ENCODE measurements at places on chromosomes 7 and 10.

GRCh38 chr10:11180228-11180627, 162.6 kb downstream of the CELF2 start:
- DNase-seq: peak; percentile 40

GRCh38 chr10:106450966-106451365, 713.5 kb downstream of the SORCS1 start:
- DNase-seq: no peak

DNA sequence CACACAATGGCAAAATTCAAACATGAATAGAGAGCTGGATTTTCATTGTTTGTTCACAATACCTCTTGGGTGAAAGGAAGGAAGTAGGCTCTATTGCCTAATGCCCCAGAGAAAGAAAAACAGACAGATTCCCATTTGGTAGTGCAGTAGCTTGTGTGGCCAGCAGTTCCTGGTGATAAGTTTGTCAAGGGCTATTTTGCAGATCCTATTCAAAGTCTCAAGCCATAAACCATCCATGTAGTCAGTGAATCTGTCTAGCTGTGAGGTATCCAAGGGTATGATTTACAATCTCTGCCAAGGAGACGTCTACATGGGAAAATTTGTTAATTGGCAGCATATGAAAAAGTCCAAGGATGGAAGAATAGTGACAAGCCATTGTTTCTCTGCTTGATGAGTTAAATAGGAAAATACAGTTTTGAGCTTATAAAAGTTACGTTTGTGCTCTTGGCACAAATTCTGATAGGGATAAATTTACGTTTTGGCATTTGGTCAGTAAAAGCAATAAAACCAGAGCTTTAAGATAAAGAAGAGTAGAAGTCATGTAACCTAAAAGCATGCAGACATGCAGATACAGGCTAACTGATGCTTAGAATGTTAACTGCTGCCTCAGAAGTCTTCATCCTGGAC, 269.1 kb downstream of the GATA3 start:
- DNase-seq: no peak

DNA sequence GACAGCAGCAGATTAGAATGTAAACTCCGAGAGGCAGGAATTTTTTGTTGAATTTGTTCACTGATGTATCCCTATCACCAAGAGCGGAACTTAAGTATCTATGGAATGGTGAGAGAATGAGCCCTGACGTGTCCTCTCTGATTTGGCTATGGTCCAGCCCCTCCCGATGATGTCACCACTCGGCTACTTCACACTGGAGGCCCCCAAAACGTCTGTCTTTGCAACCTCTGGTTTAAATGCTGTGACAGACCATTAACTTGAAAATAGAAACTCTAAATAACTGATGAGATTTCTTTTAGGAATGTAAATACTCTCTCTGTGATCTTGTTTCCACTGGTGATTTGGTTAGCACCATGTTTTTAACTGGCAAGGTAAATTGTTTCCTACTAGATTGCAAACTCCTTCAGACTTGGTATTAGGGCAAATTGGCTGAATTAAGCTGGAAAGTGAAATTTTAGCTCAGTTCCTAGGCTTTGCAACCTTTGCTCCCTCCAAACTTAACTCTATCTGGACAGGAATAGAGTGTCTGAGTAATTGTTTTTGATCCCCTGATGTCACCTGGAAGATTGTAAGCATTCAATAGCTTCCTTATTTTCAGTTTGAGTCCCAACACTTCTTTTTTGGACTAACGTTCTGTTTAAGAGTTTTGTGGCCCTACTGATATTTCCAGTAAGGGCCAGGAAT, 19.1 kb downstream of the SLC16A12 start:
- DNase-seq: no peak

GRCh38 chr10:100186253-100187212, 704 bp upstream of the ERLIN1 start:
- no peak for DNase-seq

DNA sequence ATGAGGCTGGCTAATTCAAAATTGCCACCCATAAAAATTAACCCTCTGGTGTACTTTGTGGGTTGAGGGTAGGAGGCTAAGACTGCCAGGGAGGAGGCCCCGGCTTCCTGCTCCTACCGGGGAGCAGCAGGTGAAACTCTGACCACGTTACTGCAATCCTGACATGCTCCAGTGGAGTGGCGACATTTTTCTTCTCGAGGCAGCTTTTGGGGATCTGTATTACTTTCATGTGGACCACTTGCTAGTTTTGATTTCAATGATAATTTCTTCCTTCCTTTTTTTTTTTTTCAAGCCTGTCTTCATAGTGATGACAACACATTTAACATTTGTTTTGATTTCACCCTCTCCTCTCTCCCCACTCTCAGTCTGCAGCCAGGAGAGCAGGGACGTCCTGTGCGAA, 14.6 kb downstream of the GATA3 start:
- no peak for DNase-seq

GRCh38 chr7:116135306-116135705, 75.0 kb upstream of the TES start:
- no peak for DNase-seq

GRCh38 chr7:133434246-133434865, 181.5 kb downstream of the EXOC4 start:
- DNase-seq: no peak

- DNase-seq: no peak
These were observed 187.9 kb downstream of the PCDH15 start for GRCh38 chr10:54613162-54613561.
